ENCODE measurements at places on chromosomes 11 and 22.

DNA sequence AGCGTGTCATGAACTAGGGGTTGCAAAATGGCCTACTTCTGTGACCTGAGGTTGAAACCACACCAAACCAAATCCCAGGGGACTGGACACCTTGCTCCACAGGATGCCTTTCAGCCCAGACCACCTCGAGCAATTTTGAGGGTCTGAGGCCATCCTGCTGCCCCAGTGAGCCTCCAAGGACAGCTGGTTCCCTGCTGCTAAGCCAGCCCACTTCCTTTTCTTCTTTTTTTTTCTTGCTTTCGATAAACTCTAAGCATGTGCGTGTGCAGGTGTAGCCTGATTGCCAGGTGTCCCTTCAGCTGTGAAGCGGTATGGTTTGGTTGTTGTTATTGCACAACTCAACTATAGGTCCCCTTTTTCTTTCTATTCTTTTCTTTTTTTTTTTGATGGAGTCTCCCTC lies 2.7 kb downstream of the CRYBB1 start:
- DNase-seq = no peak

GRCh38 chr11:75492181-75492820 lies 33.4 kb downstream of the GDPD5 start:
- no peak for DNase-seq

DNA sequence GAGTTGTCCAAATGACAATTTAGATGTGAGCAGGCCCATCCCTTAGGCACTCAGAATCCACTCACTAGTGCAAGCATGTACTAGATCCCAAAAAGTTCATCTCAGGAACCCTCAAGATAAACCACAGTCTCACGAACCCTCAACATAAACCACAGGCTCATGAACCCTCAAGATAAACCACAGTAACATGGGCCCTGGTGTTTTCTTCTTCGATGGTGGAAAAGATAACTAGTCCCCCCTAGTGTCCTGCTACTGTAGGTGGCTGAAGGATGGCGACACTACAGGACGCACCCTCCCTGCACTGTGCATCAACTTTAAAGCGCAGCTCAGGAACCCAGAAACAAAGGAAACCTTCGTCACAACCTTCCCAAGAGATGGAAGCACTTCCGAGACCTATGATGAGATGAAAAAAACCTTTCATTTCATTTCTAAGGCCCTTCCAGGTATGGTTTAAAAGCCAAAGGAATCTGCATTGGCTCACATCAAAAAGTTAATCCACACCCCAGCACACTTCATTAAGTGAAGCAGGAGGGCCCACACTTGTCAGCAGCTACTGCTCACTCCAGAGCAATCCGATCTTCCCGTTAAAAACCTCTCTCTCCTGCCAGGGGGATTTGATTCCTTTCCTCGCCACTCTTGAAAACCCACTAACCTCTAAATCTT lies 2.4 kb downstream of the LARGE1 start:
- peak; percentile 25 for DNase-seq

DNA sequence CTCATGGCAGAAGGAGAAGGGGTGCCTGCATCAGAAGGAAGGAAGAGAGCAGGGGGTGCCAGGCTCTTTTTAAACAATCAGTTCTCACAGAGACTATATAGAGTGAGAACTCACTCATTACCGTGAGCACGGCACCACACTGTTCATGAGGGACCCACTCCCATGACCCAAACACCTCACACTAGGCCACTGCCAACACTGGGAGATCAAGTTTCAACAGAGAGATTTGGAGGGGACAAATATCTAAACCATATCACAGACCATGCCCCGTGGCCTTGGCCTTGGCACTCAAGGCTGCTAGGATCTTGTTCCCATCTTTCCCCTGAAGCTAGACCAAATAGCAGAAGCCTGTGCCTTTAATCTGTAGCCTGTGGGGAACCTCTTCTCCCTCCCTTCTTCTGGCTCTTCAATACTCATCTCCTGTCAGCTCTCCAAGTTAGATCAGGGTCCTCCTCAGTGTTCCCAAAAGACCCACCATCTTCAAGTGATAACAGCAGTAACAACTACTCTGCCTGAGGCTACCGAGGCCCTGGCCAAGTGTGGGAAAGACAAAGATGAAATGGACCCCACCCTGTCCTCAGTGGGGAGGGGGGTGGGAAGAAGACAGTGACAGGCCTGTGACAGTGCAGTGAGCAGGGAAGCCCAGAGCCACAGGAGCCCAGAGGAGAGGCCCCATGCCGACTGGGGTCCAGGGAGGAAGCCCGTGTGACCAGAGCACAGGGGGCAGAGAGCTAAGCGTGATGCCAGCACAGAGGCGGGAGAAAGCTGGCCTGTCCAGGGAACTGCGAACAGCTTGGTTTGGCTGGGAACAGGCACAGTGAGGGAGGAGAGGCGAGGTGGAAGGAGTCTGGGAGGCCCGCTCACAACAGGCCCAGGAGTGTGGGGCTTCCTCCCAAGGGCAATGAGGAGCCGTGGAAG lies 72.6 kb downstream of the MYO7A start:
- DNase-seq = no peak

DNA sequence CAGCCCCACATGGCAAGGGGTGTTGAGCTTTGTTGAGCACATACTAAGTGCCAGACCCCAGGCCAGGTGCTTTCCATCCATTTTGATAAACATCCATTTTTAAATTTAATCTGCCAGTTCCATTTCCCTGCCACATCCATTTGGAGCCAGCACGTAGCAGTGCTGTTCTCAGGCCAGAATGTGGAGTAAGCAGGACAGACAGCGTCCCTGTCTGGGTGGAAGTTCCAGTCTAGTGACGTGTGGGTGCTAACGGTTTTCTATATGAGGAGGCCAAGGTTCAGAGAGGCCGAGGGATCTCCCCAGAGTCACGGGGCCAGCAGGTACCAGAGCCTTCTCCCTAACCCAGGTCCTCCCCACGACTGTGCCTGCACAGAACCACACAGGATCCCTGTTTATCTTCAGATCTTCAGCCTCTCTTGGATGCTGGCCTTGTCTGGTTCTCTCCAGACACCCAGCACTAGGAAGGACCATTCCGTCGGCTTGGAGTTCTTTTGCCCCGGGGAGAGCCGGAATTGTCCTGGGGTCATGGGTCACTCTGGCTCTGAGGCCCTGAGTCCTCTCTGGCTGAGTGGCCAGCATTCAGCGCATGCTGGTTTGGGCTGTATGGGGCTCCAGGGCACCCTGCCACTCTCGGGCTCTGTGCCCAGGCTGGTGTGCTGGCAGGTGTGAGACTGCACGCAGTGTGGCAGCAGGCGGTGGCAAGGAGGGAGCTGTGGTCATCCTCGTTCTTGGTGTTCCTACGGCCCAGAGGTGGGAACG lies 63.6 kb upstream of the PPARA start:
- DNase-seq = no peak

- DNase-seq = no peak
These were observed 657.0 kb upstream of the B3GAT1 start for GRCh38 chr11:135069063-135069462.

DNA sequence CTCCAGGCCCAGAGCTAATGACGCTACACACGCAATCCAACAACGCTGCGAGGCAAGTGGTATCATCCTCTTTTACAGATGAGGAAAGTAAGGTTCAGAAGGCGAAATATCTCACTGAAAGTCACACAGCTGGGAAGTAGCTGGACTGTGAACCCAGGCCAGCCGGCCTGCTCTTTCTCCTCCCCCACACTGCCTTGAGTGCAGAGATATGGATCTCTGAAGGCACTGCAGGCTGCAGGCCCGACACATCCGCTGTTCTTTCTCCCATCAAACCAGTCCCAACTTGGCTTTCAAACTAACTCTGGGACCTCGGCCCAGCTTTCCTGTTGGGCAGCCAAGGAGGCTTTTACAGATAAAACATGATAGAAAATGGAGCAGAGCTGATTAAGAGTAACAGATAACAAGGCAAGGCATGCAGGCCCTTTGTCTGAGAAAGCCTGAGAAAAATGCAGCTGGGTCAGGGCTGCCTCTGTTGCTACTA lies 64.0 kb upstream of the PTPRJ start:
- DNase-seq = peak; percentile 39

DNA sequence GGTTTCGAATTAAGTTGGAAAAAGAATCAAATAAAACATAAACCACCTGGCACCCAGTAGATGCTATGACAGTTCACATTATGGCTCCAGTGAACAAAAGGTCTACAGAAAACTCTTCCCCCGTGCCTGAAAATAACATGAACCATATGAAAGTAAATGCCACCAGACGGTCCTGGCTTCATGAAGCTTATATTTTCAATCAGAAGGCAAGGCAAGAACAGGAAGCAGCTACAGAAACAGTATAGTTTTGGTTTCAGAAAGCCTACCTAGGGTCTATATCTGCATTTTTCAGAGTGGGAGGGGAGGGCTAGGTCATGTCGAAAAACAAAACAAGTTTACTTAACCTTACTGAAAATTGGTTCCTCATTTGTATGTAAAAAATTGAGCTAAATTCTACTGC lies 9.8 kb downstream of the RAB30 start:
- no peak for DNase-seq

DNA sequence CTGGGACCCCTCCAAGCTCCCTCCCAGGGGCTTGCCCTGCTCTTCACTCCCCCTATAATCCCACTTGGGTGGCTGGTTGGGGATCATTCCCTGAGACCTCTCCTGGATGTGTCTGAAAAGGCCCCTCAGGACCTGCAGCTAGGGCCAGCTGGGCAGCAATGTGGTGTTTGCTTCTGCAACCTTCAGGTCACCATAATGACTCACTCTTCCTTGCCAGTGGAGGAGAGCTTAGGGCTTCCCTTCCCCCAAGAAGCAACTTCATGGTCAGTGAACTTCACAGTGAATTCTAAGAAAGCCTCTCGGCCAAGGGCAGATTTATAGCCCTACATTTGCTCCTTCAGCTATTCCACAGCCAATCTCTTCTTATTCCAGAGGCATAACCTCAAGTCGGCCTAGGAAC lies 45.1 kb upstream of the TSPAN18 start:
- no peak for DNase-seq

GRCh38 chr11:124894606-124895430 lies 2.8 kb downstream of the ROBO4 start:
- DNase-seq = no peak

DNA sequence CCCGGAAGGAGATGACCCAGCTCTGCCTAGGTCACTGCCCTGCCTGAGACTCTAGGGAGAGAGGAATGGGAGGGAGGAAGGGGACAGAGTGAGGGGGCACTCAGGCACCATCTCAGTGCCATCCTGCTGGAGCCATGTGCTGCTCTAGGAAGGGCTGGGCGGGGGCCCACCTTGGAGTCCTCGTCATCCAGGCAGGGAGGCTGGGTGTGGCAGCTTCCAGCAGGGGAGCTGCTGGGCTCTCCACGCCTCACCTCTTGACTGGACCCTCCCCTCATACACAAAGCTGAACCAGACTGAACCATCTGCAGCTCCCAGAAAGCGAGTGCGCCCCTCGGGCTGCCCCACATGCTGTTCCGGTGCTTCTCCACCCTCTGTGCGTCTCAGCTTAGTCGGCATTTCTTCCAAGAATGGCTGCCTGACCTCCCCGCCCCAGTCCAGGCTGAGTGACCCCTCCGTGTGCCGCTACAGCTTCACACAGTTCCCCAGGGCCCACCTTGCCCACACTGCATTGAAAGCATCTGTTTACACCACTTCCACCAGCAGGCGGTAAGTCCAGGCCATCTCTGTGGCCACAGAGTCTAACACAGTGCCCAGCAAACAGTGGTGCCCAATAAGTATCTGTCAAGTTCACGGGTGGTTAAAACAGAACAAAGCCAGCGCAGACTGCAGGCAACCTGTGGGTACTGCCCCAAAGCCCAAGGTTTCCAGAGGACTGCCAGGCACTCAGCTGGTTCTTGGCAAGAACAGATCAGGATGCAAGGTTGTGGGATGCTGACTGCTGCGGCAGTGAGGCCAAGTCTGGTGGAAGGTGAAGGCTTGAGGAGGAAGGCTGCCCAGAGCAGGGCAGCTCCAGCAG lies 9.4 kb upstream of the TRIM29 start:
- no peak for DNase-seq

DNA sequence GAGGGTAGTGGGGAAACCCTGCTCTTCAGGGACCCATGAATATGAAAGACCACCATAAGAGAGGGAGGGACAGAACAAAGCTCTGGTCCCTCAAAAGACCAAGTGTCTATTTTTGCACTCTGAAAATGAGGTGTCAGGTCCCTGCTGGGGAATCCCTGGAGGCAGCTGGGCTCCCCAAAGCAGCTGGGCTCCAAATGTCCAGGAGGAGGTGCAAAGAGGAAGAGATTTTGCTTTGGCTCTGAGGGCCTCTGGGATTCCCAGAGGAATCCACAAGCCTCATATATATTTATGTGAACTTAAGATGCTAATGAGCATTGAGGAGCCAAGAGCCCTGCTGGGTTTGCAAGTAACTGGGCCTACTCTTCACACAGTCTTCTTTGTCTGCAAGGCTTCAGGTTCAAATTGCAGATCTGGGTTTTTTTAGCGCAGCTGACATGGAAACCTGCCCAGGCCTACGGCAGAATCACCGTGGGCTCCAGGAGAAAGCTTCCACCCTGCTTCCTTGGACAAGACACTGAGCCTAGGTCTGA lies 26.0 kb downstream of the CLMP start:
- DNase-seq = no peak

DNA sequence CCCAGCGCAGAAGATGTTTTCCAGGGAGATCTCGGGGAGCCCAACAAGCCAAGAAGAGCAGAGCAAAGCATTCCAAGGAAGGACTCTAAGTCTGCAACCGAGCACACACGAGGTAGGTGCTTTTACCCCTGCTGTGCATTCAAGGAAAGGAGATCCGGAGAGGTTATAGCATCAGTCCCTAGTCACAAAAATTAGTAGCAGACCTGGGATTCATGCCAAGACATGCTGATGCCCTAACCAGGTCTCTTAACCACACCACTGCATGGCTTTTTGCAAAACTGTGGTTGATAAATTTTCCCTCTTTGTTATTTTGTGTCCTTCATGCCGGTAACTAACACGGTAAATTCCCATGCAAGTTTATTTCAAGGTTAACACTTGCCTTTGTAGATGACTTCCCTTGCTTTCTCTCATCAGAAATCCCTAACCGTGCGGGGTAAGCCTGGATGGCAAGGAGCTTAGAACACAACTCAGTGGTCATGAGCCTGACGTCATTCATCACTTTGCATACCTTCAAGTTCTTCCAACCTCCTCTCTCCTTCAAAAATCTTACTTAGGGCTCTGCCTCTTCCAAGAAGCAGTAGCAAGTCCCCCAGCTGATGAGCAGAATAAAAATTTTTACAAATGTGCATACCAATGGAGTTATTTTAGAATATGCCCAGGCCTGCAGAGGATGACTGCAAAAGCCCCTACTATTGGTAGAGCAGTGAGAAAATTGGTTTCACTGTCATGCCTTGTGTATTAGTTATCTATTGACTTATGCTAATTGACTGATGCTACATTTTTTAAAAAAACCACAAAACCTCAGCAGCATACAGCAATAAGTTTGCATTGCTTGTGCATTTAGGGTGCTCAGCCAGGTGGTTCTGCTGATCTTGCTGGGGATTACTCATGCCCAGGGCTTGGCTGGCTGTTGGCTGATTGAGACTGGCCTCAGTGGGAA lies 465.1 kb downstream of the MN1 start:
- no peak for DNase-seq

Measured in eye (tissue), 1 donor.